Activated T-helper 1 cell treated with anti-CD3 and anti-CD28 coated beads, Interleukin-12 subunit alpha, Interleukin-12 subunit beta, Interleukin-2, Interleukin-4 antibody, amounts not matched to agents 30 ng/mL and 10 ng/mL and 1 ng/mL, durations not matched to agents 14 hours and 24 hours and 36 hours (primary cell): ENCODE measurements at places on chromosomes 4 and X. TPM values are rescaled to one million over a fixed set of nuclear protein-coding genes. Genes with fewer than 3 reads are reported as not detected.

- peaks cover 52% of the 10 kb centered on the region for H3K4me1 ChIP-seq
- H3K27me3 ChIP-seq: no peaks in the 10 kb centered on the region
- H3K27ac ChIP-seq: peak overlapping the region; percentile 93
- H3K4me3 ChIP-seq: peak overlapping the region; percentile 85
- no peak for DNase-seq
Measured at GRCh38 chr4:109701566-109702410, 1.5 kb downstream of the CASP6 start.

GRCh38 chrX:74925225-74926088 is at the start of gene NEXMIF:
TSS of gene NEXMIF (minus strand) at chrX:74925452.
- H3K27me3 ChIP-seq: peaks cover 5% of the 10 kb centered on the region
- peak within 1 kb of the TSS; percentile 90 for H3K27ac ChIP-seq
- no peaks in the 10 kb centered on the region for H3K4me1 ChIP-seq
- peak within 1 kb of the TSS; percentile 87 for H3K4me3 ChIP-seq
- no peak for DNase-seq

DNA sequence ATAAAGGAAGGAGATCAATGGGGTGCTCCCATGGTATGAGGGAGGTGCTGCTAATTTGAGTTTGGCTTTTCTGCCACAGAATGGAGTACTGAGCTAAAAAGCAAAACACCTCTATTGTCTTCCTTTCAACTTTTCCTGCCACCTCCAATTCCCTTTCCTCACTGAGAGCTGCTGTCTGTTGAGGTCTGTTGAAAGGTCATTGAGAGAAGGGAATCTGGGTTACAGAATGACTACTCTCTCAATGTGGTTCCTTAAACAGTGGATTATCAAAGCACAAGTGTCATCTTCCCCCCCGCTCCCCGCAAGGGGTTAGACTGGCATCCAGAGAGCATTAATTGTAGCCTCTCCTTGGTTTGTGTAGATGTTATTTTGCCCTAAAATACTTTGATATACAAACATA is 10.7 kb downstream of the USP9X start:
- H3K27ac ChIP-seq: no peak overlapping the region
- no peaks in the 10 kb centered on the region for H3K27me3 ChIP-seq
- DNase-seq: no peak
- no peak overlapping the region for H3K4me3 ChIP-seq
- H3K36me3 ChIP-seq: peaks cover under 1% of the 10 kb centered on the region

- DNase-seq: no peak
- peaks cover 1% of the 10 kb centered on the region for H3K36me3 ChIP-seq
- H3K27me3 ChIP-seq: peaks cover 2% of the 10 kb centered on the region
- H3K4me3 ChIP-seq: no peak overlapping the region
Measured at GRCh38 chrX:150533863-150534262, 34.6 kb upstream of the MTM1 start.

Gene CPE
- 0.07 TPM in 1 of 2 replicates, not detected in the other for total RNA-seq
